ENCODE measurements at places on chromosomes 6 and 20. TPM values are rescaled to one million over a fixed set of nuclear protein-coding genes. Genes with fewer than 3 reads are reported as not detected.

Gene ADGRB3
- not detected for total RNA-seq

Gene THEMIS
- 155 TPM for total RNA-seq

Gene FAM162B
- not detected for total RNA-seq

Gene BMP2
- total RNA-seq: not detected

Gene BLTP3A
- 11.7 TPM for total RNA-seq

Gene SEL1L2
- not detected for total RNA-seq

Gene ASF1A
- 64.6 TPM for total RNA-seq

Gene MRPL14
- total RNA-seq: 51.6 TPM

Gene SLC17A4
- not detected for total RNA-seq

Gene RNF146
- 25.4 TPM for total RNA-seq

Gene ZC3H12D
- total RNA-seq: 25.5 TPM

Gene ISM1
- 2.3 TPM for total RNA-seq

Gene C20orf173
- not detected for total RNA-seq

Gene TXLNB
- total RNA-seq: 0.69 TPM

Gene MOXD1
- total RNA-seq: not detected

Gene FGD2
- total RNA-seq: 9.8 TPM
